ENCODE measurements at places on chromosomes 5 and 9. TPM values are rescaled to one million over a fixed set of nuclear protein-coding genes. Genes with fewer than 3 reads are reported as not detected.

DNA sequence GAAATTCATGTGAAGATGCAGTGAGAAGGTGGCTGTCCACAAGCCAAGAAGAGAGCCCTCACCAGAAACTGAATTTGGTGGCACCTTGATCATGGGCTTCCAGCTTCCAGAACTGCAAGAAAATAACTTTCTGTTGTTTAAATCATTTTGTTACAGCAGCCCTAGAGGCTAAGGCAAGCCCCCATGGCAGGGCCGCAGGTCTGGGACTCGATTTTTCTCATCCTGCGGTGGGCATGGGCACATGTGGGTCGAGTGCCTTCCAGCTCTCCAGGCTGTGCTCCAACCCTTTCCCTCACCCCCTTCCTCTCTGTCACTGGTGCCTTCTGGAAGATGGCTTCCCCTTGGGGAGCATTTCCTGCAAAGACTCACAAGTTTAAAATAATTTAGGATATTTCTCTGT is 40.7 kb downstream of the AHRR start:
- H3K36me3 ChIP-seq, result no peaks in the 10 kb centered on the region
- no peaks in the 10 kb centered on the region for H3K4me1 ChIP-seq
- peak; percentile 58 for DNase-seq
- no peak overlapping the region for H3K4me3 ChIP-seq
- H3K27me3 ChIP-seq, result no peaks in the 10 kb centered on the region
- H3K27ac ChIP-seq, result no peak overlapping the region

GRCh38 chr9:116468369-116468768 is 218.7 kb upstream of the TRIM32 start:
- H3K4me3 ChIP-seq, result no peak overlapping the region
- H3K36me3 ChIP-seq, result no peaks in the 10 kb centered on the region
- DNase-seq, result no peak
- no peaks in the 10 kb centered on the region for H3K27me3 ChIP-seq
- peaks cover 19% of the 10 kb centered on the region for H3K4me1 ChIP-seq
- no peak overlapping the region for H3K27ac ChIP-seq

The ENC1 gene
- total RNA-seq, result 7.1 TPM

The FOXD4L6 gene
- total RNA-seq, result not detected

The PCDHB16 gene
- total RNA-seq, result 12.3 TPM

The LCN6 gene
- 17.9 TPM for total RNA-seq

The GRM6 gene
- not detected for total RNA-seq

DNA sequence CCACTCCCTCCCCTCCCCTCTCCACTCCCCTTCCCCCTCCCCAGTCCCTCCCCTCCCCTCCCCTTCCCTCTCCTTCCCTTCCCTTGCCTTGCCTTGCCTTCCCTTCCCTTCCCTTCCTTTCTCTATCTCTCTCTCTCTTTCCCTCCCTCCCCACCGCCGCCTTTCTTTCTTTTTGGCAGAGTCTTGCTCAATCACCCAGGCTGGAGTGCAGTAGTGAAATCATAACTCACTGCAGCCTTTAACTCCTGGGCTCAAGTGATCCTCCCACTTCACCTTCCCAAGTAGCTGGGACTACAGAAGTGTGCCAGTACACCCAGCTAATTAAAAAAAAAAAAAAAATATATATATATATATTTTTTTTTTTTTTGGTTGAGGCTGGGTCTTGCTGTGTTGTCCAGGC is 45.5 kb downstream of the IL31RA start:
- H3K4me3 ChIP-seq, result no peak overlapping the region
- H3K36me3 ChIP-seq, result no peaks in the 10 kb centered on the region
- DNase-seq, result no peak
- H3K4me1 ChIP-seq, result peaks cover 10% of the 10 kb centered on the region
- no peak overlapping the region for H3K27ac ChIP-seq

- peak overlapping the region; percentile 55 for H3K27ac ChIP-seq
- DNase-seq, result peak; percentile 90
- no peaks in the 10 kb centered on the region for H3K36me3 ChIP-seq
- H3K27me3 ChIP-seq, result no peaks in the 10 kb centered on the region
- no peak overlapping the region for H3K4me3 ChIP-seq
Observed at GRCh38 chr5:77167695-77168121, 42.8 kb upstream of the PDE8B start.

DNA sequence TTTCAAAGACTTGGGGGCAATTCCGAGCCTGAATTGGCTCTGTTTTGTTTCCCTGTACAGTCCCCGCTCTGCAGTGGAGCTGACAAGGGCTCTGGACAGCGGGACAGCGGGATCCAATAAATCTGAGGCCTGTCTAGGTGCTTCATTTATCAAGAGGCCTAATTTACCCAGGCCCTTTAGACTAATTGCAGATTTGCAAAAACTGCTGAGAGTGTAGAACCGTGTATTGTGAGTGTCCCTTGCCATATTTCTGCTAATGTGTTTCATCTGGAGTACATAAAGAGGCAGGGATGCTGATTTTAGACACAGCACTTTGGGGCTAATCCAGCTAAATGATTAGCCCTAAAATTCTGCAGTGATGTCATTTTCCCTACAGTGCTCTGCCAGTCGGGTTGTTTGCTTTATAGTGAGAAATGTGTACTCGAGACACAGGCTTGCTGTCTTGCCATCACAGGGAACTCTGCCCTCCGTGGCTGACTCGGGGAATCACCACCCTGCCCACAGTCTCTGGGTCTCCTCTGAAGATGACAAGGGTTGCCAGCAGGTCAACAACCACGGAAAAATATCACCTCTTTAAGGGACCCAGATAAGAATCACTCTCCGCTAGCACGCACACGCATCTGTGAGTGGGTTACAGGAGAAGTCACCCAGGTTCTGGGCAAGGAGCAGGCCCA is 592.0 kb downstream of the BNC2 start:
- no peaks in the 10 kb centered on the region for H3K27me3 ChIP-seq
- H3K27ac ChIP-seq, result no peak overlapping the region
- peaks cover 14% of the 10 kb centered on the region for H3K4me1 ChIP-seq
- H3K36me3 ChIP-seq, result no peaks in the 10 kb centered on the region
- H3K4me3 ChIP-seq, result no peak overlapping the region

The C9orf50 gene
- not detected for total RNA-seq

The ECM2 gene
- total RNA-seq, result 10.8 TPM

The C1QTNF3 gene
- total RNA-seq, result 7.1 TPM

The CA9 gene
- 0.98 TPM for total RNA-seq

GRCh38 chr5:115338851-115339250 is 42.4 kb upstream of the CCDC112 start:
- DNase-seq, result no peak
- no peak overlapping the region for H3K4me3 ChIP-seq
- H3K27ac ChIP-seq, result no peak overlapping the region

GRCh38 chr9:137604345-137605086 is 970 bp upstream of the ARRDC1 start:
- no peaks in the 10 kb centered on the region for H3K36me3 ChIP-seq
- H3K27me3 ChIP-seq, result no peaks in the 10 kb centered on the region
- H3K27ac ChIP-seq, result no peak overlapping the region
- peak overlapping the region; percentile 72 for H3K4me3 ChIP-seq
- no peak for DNase-seq
- peaks cover 33% of the 10 kb centered on the region for H3K4me1 ChIP-seq

DNA sequence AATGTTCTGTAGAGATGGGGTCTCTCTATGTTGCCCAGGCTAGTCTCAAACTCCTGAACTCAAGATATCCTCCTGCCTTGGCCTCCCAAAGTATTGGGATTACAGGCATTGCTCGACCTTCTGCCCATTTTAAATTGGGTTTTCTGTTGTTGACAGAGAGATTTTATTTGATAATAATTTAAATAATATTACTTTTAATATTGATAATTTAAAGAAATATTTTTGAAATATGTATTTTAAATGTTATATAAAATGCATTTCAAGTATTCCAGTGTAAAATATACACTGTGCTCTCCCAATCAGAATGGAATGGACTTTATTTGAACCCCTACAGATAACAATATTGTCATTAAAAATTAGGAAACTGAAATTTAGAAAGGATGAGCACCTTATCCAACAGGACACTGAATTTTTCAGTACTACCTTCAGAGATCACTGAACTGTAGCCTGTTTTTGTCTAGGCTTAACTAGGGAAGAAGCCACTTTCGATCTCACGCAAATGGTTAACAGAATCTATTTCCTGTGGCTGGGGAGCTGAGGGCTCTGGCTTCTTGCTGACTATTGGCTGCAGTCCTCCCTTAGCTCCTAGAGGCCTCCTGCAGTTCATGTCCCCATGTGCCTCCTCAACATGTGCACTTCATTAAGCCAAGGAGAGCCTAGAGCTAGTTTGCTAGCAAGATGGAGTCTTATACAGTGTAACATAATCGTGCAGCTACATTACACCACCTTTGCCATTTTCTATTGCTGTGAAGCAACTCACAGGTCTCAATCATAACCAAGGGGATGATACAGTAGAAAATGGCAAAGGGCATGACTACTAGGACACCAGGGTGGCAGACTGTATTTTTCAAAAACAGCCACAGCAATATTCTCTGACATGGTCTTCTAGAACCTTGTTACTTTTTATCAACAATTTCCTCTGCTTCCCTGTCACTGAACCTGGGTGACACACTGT is 150.0 kb downstream of the CDC42SE2 start:
- no peaks in the 10 kb centered on the region for H3K27me3 ChIP-seq
- no peak for DNase-seq
- H3K27ac ChIP-seq, result no peak overlapping the region
- H3K4me3 ChIP-seq, result no peak overlapping the region
- H3K36me3 ChIP-seq, result no peaks in the 10 kb centered on the region
- H3K4me1 ChIP-seq, result no peaks in the 10 kb centered on the region

DNA sequence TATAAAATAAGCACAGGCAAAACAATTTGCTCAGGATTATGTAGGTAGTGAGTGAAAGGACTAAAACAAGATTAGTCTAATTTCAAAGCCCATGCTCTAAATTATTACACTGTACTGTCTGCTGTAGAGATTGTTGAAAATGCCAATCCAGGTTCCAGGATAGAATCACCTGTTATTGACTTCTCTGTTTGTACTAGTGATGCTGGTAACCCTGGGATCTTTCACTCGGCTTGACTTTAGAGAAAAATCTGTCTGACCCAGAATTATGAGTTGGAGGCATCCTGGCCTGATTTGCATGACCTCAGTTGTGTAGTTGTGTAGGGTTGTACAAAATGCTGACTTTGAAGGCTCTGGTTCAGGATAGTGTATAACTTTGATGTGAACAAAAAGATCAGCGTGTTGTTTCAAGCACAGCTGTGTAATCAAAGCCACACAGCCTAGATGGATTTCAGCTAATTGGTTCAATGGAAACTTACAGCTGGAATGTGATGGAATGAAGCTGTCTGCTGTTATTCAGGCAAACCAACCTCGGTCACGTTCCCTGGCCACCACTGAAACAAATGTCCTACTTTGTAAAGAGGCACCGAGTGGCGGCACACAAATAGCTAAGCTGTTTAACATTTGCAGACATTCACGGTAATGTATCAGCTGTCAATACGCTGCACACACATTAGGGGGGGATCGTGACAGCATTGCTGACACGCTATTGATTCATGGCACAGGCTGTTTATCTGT is 340.3 kb downstream of the KCTD16 start:
- H3K27ac ChIP-seq, result no peak overlapping the region
- no peaks in the 10 kb centered on the region for H3K27me3 ChIP-seq
- no peaks in the 10 kb centered on the region for H3K4me1 ChIP-seq
- DNase-seq, result no peak
- H3K4me3 ChIP-seq, result no peak overlapping the region

GRCh38 chr9:34177593-34178435 is 1.0 kb upstream of the UBAP1 start:
- no peak for DNase-seq
- peaks cover 19% of the 10 kb centered on the region for H3K4me1 ChIP-seq
- H3K27me3 ChIP-seq, result no peaks in the 10 kb centered on the region
- peak overlapping the region; percentile 87 for H3K4me3 ChIP-seq
- peak overlapping the region; percentile 97 for H3K27ac ChIP-seq
- H3K36me3 ChIP-seq, result no peaks in the 10 kb centered on the region

- no peak overlapping the region for H3K27ac ChIP-seq
- no peaks in the 10 kb centered on the region for H3K4me1 ChIP-seq
- H3K36me3 ChIP-seq, result no peaks in the 10 kb centered on the region
- no peak for DNase-seq
- no peaks in the 10 kb centered on the region for H3K27me3 ChIP-seq
Observed at GRCh38 chr5:169945831-169946261, 34.4 kb downstream of the INSYN2B start.

The THBS4 gene
- 0.98 TPM for total RNA-seq

The OR5C1 gene
- total RNA-seq, result not detected

DNA sequence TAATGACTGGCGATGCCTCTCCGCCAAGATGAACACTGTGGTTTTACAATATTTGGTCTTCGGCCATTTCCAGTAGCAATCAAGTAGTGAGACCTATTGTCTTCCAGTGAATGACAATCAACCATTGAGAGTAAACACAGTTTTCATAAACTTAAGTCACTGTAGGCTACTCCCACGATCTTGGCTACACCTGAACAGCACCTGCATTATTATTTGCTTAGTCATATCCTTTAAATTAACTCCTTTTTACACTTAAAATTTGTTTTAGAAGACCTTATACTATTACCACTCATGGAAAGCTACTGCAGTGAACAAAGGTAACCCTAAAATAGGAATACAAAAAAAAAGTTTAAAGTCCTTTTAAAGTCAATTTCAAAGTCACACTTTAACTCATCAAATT is 58.2 kb downstream of the ZNF354C start:
- no peaks in the 10 kb centered on the region for H3K36me3 ChIP-seq
- DNase-seq, result no peak
- no peaks in the 10 kb centered on the region for H3K4me1 ChIP-seq
- no peak overlapping the region for H3K27ac ChIP-seq
- no peak overlapping the region for H3K4me3 ChIP-seq

DNA sequence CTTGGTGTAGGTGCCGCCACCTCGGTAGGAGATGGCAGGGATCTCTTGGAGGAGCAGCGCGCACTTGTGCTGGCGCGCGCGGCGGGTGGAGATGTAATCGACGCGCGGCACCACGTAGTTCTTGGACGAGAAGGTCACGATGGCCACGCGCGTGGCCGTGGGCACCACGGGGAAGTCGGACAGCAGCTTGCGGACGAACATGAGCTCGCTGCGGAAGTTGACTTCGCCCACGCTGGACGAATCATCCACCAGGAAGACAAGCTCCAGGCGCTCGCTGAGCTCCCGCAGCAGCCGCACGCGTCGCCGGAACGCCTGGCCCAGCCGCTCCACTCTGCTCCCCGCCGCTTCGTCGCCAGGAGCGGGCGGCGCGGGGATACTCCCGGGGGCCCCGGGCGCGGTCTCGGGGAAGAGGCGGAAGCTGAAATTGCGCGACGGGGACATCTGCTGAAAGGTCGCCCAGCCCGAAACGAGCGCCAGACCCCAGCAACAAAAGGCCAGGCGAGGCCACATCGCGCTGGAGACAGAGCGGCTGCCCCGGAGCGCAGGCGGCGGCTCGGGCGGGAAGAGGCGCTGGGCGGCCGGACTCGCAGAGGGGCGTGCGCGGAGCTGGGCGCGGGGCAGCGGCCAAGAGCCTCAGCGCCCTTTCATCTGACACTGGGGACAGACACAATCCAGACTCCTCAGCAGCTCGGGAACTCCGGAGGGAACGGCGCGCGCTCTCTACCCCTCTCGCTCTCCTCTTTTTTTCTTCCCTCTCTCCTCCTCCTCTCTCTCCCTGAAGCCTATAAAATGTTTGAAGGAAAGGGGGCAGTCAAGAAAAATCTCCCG is at the start of gene SVEP1:
Gene SVEP1, minus strand, starts transcription at position 708 of the 828 bp plus-strand sequence. Its CDS starts 198 bp downstream, at position 510.
- H3K27me3 ChIP-seq, result no peaks in the 10 kb centered on the region
- peak within 1 kb of the TSS; percentile 56 for H3K4me3 ChIP-seq
- DNase-seq, result no peak
- no peaks in the 10 kb centered on the region for H3K36me3 ChIP-seq
- H3K27ac ChIP-seq, result peak within 1 kb of the TSS; percentile 73

The TTC39B gene
- 13.3 TPM for total RNA-seq

- peaks cover 20% of the 10 kb centered on the region for H3K36me3 ChIP-seq
- no peak overlapping the region for H3K27ac ChIP-seq
- H3K4me1 ChIP-seq, result no peaks in the 10 kb centered on the region
- DNase-seq, result no peak
- H3K27me3 ChIP-seq, result no peaks in the 10 kb centered on the region
Observed at GRCh38 chr9:4844056-4844838, 51.5 kb downstream of the RCL1 start.

Data from vagina (tissue), 2 donors.